Testis (tissue), 5 donors: ENCODE measurements at places on chromosomes 6 and 20.

DNA sequence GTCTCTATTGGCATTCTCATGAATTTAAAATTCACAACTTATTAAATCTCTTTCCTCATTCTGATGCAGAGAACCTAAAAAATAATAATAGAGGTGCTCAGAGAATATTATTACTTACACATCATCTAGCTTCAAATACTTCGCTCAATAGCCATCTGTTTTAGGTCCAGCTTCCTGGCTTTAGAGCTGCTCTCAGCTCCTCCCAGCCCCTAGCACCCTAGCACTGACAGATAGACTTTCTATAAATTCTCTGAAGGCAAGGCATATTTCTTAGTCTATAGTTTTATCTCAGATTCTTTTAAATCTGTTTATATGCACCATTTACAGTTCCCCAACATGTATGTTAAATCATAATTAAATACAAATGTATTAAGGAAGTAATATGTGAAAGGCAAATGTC, 281.3 kb downstream of the PTPRK start:
- DNase-seq: no peak

DNA sequence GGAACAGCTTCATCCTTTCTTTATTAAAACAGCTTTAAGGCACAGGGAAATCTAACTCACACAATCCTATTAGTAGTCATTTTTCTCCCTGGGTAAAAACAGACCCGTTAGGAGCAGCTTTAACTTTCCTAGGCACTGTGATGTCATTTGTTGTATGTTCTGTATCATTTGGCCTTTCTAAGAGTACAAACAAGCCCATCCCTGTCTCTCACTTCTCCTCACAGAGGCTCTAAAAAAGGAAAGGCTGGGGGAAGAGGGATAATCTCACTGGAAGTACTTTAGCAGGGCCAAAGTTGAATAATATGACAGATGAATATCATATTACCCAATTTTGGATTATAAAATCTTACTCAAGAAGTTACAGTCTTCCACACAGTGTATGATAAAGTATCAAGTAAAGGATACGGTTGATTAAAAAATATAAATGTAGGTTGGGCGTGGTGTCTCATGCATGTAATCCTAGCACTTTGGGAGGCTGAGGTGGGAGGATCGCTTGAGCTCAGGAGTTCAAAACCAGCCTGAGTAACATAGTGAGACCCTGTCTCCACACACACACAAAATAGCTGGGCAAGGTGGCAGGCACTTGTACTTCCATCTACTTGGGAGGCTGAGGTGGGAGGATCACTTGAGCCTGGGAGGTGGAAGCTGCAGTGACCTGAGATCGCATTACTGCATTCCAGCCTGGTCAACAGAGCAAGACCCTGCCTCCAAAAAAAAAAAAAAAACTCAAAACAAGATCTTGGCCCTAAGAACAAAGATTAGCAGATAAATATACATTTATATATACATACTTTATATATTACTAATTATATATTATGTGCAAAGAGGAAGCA, 7.9 kb downstream of the NUDT3 start:
- DNase-seq: no peak

- DNase-seq: no peak
These were observed 27.6 kb downstream of the PREX1 start for GRCh38 chr20:48800177-48800576.

DNA sequence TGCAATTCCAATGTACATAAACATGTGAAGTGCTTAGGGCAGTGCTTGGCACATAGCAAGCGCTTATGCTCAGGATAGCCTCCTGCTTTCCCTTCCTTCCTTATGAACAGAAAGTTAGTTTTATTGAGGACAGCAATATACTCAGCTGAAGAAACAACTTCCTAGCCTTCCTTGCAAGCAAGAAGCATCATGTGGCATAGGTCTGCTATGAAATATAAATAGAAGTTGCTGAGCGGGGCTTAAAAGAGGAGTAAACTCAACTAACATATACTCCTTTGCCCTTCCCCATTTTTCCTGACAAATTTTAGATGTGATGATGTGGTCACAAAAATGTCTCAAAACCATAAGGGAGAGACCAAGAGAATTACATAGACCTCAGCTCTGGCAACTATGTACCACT, 98.9 kb downstream of the KIF16B start:
- no peak for DNase-seq

GRCh38 chr6:36386495-36387439, 702 bp downstream of the ETV7 start:
- peak; percentile 47 for DNase-seq
